ENCODE measurements at places on chromosomes 13 and 19. TPM values are rescaled to one million over a fixed set of nuclear protein-coding genes. Genes with fewer than 3 reads are reported as not detected.

DNA sequence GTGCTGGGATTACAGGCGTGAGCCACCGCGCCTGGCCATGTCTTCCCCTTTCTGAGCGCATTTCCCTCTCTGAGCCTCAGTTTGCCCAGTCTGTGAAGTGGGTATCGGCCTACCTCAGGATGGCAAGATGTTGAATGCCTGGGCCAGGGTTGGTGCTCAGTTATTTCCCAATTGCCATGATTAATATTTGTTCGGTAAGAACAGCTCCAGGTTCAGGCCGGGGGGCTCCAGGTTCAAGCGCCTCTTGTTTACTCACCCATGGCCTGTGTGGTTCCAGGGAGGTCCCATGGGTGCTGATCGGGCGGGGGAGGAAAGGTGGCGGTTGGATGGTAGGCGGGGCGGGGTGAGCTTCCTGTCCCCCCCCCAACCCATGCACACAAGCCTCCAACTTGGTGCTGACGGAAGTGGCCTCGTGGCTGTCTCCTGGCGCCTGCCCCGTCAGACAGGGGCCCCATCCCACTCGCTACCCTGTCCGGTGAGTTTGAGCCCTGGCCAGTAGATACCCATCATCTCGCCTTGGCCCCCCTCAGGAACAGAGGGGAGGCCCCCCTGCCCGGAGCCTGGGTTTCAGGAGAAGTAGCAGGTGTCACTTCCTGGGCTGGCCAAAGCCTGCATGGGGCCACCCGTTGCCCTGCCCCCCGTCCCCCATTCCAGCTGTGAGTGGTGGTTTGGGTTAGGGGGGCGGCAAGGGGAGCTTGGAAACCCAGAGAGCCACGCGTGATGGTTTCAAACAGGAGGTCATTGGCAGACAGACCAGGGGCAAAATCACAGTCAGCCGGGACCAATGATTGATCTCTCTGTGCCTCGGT is at the start of gene FCHO1:
TSS of gene FCHO1 (plus strand) at position 375 of the 809 bp plus-strand sequence. CDS start 3,688 bp downstream, outside the sequence.
- peak; percentile 11 for DNase-seq
- H3K4me3 ChIP-seq: no peak within 1 kb of the TSS
- H3K27me3 ChIP-seq: no peaks in the 10 kb centered on the region
- no peak within 1 kb of the TSS for H3K27ac ChIP-seq
- H3K4me1 ChIP-seq: no peaks in the 10 kb centered on the region

DNA sequence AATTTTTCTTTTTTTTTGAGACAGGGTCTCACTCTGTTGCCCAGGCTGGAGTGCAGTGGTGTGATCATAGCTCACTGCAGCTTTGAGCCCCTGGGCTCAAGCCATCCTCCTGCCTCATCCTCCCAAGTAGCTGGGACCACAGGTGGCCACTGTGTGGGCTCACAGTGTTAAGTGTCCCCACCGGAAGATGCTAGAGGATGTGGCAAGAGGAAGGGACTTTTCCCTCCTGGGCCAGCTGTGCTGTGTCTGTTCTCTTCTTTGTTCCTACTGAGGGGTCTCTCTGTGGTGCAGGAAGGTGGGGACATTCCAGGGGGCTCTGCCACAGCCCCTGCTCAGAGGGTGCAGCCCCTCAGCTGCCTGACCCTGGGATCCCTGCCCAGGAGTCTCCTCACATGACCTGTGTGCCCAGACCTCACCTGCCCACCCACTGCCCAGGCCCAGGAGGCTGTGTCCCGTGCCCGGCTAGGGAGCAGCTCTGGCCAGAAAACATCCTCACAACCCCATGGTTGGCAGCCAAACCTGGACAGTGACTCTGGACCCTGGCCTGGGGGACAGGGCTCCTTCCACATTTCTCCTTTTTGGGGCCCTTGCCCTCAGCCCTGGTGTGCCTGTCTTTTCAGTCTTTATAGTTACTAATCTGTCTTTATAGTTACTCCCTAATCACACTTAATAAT is 14.4 kb upstream of the ANKRD10 start:
- H3K4me3 ChIP-seq: no peak overlapping the region
- H3K27ac ChIP-seq: no peak overlapping the region
- no peaks in the 10 kb centered on the region for H3K4me1 ChIP-seq
- DNase-seq: no peak
- H3K36me3 ChIP-seq: no peaks in the 10 kb centered on the region

DNA sequence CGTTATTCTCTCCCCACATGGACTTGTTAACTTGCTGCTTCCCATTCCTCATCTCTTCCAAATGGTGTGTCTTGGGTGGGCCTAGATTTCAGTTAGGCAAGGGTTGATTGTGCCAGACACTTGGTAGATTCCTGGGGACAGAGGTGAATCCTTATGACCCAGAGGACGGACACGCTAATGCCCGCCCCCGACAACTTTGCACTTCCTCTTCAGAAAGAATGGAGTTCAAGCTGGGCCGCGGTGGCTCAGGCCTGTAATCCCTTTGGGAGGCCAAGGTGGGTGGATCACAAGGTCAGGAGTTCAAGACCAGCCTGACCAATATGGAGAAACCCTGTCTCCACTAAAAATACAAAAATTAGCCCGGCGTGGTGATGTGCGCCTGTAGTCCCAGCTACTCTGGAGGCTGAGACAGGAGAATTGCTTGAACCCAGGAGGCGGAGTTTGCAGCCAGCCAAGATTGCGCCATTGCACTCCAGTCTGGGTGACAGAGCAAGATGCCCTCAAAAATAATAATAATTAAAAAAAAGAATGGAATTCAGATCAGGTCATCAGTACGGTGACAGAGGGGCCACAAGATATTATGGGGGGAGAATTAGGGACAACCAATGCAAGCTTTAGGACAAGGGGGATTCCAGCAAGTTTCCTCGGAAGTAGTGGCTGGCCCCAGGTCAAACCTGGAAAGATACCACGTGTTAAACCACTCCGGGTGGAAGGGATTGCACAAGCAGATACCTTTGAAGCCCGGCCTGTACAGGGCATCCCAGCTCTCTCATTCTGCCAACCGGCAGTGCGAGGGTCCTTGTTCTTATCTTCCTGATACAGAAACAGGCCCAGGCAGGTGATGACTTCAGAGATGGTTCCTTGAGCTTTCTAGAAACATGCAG is 2.7 kb downstream of the MYO9B start:
- peaks cover 14% of the 10 kb centered on the region for H3K4me1 ChIP-seq
- DNase-seq: no peak
- no peaks in the 10 kb centered on the region for H3K36me3 ChIP-seq
- no peak overlapping the region for H3K27ac ChIP-seq

DNA sequence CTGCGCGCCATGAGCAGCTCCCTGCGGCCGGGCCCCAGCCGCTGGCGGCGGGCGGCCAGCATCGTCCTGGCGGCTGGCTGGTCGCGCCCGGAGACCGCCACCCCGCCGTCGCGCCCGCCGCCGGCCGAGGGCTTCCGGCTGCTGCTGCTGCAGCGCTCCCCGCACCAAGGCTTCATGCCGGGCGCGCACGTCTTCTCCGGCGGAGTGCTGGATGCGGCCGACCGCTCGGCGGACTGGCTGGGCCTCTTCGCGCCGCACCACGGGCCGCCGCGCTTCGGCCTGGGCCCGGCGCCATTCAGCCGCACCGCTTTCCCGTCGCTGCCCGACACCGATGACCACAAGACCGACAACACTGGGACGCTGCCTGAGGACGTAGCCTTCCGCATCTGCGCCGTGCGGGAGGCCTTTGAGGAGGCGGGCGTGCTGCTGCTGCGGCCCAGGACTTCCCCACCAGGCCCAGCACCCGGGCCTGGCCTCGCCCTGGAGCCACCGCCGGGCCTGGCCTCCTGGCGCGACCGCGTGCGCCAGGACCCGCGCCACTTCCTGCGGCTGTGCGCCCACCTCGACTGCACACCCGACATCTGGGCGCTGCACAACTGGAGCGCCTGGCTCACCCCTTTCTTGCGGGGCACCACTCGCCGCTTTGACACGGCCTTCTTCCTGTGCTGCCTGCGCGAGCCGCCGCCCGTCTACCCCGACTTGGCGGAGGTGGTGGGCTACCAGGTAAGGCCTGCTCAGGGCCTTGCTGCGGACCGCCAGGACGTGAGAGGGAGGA is 518 bp downstream of the NUDT19 start:
- H3K4me1 ChIP-seq: peaks cover 49% of the 10 kb centered on the region
- peak overlapping the region; percentile 60 for H3K27ac ChIP-seq
- H3K27me3 ChIP-seq: no peaks in the 10 kb centered on the region

DNA sequence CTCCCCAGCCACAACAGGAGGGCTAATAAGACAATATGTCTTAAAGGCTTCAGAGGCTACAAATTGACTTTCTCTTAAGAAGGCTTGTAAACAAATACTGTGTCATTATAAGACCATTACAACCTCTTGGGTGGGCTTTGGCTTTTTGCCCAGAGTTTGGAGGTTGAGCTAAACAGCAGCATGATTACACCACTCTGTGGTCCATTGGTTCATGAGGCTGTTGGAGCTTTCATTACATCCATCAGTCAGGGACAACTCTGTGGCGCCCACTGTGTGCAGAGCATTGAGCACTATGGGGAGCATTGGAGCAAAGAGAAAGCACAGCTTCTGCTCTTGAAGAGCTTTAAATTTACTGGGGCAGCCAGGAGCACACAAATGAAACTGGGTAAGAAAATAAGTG is 75.9 kb downstream of the TNFSF11 start:
- H3K27me3 ChIP-seq: no peaks in the 10 kb centered on the region
- no peaks in the 10 kb centered on the region for H3K36me3 ChIP-seq
- no peak overlapping the region for H3K4me3 ChIP-seq
- H3K4me1 ChIP-seq: no peaks in the 10 kb centered on the region
- no peak overlapping the region for H3K27ac ChIP-seq

Gene ONECUT3
- not detected for total RNA-seq

Gene OR7A5
- not detected for total RNA-seq

Gene POU4F1
- not detected for total RNA-seq

Gene MPV17L2
- total RNA-seq: 57.7 TPM

Gene OVOL3
- not detected for total RNA-seq

GRCh38 chr19:17091758-17092333 is 16.3 kb downstream of the MYO9B start:
- H3K27ac ChIP-seq: no peak overlapping the region
- H3K27me3 ChIP-seq: no peaks in the 10 kb centered on the region
- no peaks in the 10 kb centered on the region for H3K4me1 ChIP-seq
- peak; percentile 18 for DNase-seq

- H3K27ac ChIP-seq: no peak overlapping the region
- no peaks in the 10 kb centered on the region for H3K36me3 ChIP-seq
- H3K4me3 ChIP-seq: no peak overlapping the region
- no peaks in the 10 kb centered on the region for H3K27me3 ChIP-seq
- no peaks in the 10 kb centered on the region for H3K4me1 ChIP-seq
- DNase-seq: no peak
Observed at GRCh38 chr19:38513762-38514167, 80.3 kb downstream of the RYR1 start.

All from thyroid gland (tissue), 4 donors.